ENCODE measurements at places on chromosomes 12 and 14. TPM values are rescaled to one million over a fixed set of nuclear protein-coding genes. Genes with fewer than 3 reads are reported as not detected.

MGP gene
- 0.81 TPM for total RNA-seq

DDN gene
- 0.10 TPM for total RNA-seq

DAO gene
- not detected for total RNA-seq

CNIH1 gene
- total RNA-seq, result 52.0 TPM

FAM234B gene
- 7.7 TPM for total RNA-seq

AKAP3 gene
- 3.8 TPM for total RNA-seq

FZD10 gene
- total RNA-seq, result not detected

LMO3 gene
- not detected for total RNA-seq

NTN4 gene
- total RNA-seq, result not detected

KCTD10 gene
- 33.3 TPM for total RNA-seq

NELL2 gene
- total RNA-seq, result 0.39 TPM

SYNDIG1L gene
- total RNA-seq, result not detected

SIRT4 gene
- 4.8 TPM for total RNA-seq

CAPZA3 gene
- not detected for total RNA-seq

ATF1 gene
- total RNA-seq, result 45.4 TPM

FOXG1 gene
- not detected for total RNA-seq

STAB2 gene
- not detected for total RNA-seq

CLEC2B gene
- 30.5 TPM for total RNA-seq

CIROP gene
- total RNA-seq, result not detected

VWF gene
- not detected for total RNA-seq

DHRS2 gene
- total RNA-seq, result not detected

LIN7A gene
- not detected for total RNA-seq

LYZ gene
- 8.5 TPM for total RNA-seq

TSHR gene
- 0.37 TPM for total RNA-seq

TC2N gene
- total RNA-seq, result 10.4 TPM

CMKLR1 gene
- 0.54 TPM for total RNA-seq

ACVRL1 gene
- not detected for total RNA-seq

Measured in B cell (primary cell).